ENCODE measurements at places on chromosomes 4 and X.

DNA sequence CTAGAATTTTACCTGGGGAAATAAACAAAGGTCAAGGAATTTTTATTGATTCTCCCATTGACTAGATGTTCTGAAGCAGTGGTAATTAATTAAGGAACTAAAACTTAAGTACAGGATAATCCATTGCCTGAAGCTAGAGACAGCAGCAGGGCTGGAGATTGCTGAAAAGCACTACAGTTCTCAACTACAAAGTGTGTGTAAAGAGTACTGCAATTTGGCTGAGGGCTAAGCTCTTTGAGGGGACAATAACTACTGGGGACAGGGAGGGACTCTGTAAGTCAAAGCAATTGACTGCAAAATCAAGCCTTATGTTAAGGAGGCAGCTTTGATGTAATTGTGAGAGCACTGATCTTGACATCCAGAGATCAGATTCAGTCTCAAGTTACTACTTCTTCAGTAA lies 260.4 kb downstream of the GALNTL6 start:
- no peak for DNase-seq

GRCh38 chr4:7139167-7139982 lies 53.0 kb upstream of the SORCS2 start:
- no peak for DNase-seq

GRCh38 chrX:15855568-15856221 lies 1.1 kb upstream of the AP1S2 start:
- no peak for DNase-seq

GRCh38 chr4:176638992-176639391 lies 153.7 kb downstream of the VEGFC start:
- no peak for DNase-seq

DNA sequence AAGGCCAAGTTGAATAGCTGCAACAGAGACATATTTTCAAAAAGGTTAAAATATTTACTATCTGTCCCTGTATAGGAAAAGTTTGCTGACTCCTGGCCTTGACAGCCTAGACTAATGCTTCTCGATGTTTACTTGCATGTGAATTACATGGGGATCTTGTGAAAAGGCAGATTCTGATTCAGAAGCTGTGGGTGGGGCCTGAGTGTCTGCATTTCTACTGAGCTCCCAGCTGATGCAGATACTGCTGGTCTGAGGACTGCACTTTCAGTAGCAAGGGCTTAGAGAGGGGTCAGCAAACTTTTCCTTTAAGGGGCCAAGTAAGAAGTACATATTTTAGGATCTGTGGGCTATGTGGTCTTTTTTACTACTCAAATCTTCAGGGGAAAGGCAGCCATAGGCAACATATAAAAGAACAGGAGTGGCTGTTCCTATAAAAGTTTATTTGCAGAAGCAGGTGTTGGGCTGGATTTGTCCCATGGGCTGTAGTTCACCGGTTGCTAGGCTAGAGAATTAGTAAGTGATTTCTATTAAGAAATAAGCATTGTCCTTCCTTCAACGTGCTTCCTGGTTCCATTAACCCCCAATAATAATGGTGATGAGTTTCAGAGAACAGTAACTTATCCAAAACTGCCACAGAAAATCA lies 97.2 kb upstream of the PDE5A start:
- DNase-seq = no peak

GRCh38 chrX:37409278-37409677 lies 60.1 kb downstream of the PRRG1 start:
- DNase-seq = no peak

GRCh38 chrX:38170556-38170955 lies 50.1 kb downstream of the SRPX start:
- no peak for DNase-seq

DNA sequence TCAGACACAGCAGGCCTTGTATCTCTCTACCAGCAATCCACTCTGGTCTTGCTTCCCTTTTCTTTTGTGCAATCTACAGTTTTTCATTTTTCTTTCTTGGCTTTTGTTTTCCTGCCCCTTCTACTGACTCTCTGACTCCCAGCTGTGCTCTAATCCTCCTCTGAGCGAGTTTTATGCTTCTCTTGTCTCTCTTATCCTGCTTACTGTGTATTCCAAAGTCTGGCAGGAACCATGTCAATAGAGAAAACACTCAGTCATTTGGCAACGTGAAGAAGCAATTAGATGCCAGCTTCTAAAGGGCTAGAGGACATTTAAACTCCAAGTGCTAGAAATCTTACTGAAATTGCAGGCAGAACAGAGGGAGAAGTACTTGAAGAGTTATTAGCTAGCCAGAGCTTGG lies 984.6 kb upstream of the TENM3 start:
- DNase-seq = no peak

- DNase-seq = no peak
These were observed 78.8 kb upstream of the PLAC1 start for GRCh38 chrX:134737061-134737460.

- no peak for DNase-seq
These were observed 29.3 kb downstream of the FAM199X start for GRCh38 chrX:104195489-104196084.

DNA sequence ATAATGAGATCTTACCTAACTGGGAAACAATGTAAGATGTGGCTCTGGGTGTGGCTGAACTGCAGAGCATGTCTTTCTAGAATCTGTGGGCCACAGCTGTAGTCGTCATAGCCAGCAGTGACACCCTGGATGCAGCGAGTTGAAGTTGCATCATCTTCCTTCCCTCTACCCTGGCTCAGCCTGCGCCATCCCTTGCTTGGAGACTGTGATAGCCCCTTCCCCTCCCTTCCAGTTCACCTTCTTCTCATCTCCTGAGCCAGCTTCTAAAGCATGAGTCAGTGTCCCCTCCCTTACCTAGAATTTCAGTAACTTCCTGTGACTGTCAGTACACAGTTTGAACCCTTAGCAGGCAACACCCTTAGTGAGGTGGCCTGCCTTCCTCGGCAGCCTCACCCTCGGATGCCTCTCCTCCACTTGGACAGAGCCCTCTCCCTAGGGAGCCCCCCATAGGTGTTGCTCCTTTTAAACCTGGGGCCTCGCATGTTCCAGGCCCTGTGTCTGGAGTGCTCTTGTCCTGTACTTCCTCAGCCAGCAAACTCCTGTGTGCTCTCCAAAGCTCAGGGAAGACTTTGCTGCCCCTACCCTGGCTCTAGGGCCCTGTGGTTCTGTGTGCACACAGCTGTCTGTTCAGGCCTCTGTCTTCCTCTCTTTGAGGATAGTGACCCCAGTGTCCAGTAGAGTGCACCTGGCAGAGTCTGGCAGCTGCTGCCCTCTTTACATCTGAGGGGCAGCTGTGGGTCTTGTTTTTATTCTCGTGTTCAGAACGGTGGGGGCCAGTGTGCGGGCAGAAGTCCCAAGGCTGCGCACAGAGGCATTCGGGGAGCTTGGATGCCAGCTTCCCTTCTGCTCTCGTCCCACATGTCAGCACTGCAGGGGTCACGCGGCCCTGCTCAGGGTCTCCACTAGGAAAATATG lies 43.7 kb upstream of the TADA2B start:
- DNase-seq = peak; percentile 52

DNA sequence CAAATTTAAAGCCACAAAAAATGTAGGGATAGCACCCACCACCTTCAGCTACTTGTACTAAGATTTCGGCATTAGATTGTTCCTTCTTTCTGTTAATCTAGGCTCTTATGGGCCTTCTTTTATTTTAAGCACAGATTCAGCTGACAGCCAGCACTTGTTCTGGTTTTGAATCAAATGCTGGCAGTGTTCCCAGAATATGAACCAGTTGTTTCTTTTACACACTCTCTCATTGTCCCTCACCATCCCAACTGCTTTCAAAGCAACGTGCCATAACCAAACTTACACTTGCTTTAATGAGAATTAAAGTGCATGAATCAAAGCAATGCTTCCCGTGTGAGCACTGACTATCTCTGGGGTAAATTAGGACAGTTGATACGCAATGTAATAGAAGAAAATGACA lies 744.5 kb upstream of the FAM241A start:
- no peak for DNase-seq

DNA sequence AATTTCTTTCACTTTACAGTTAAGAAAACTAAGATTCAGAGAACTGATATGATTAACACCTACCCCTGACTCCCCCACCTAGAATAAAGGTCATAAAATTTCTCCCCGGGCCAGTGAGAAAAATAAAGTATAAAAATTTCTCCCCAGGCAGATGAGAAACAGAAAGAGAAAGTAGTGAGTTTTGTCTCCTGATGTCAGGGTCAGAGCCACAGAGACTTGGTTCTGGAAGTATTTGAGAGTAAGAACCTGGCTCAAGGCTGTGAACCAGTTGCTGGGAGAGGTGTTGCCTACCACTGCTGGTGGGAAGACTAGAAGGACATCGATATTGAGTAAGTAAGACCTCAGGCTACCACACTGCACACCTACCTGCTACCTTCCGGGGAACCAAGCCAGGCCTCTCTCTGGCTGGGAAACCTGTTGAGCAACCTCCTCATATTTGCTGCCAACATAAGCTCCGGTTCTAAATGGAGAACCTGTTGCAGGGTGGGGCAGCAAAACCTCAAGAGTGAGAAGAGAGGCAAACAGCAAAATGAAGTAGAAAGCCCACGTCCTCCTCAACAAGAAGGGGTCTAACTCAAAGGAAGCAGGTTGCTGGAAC lies 104.2 kb upstream of the PUDP start:
- DNase-seq = no peak

GRCh38 chr4:113783289-113783688 lies 21.8 kb upstream of the CAMK2D start:
- no peak for DNase-seq

- no peak for DNase-seq
These were observed 7.7 kb upstream of the THOC2 start for GRCh38 chrX:123740536-123740935.

GRCh38 chr4:184216515-184216914 lies 1.2 kb downstream of the ENPP6 start:
- DNase-seq = no peak

- DNase-seq = no peak
These were observed 130.9 kb downstream of the RNF150 start for GRCh38 chr4:141002323-141002805.

DNA sequence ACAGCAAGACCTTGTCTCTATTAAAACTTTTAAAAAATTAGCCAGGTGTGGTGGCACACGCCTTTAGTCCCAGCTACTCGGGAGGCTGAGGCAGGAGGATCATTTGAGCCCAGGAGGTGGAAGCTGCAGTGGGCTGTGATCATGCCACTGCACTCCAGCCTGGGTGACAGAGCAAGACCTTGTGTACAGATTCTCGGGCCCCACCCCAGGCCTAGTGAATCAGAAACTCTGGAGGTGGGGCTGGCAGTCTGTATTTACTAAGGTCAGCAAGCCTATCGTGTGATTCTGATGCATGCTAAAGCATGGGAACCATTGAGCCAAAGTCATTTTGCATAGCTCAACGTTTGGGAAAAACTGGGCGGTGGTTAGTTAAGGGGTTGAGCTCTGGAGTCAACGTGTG lies 3.5 kb downstream of the S100G start:
- DNase-seq = no peak

GRCh38 chr4:147975325-147975724 lies 243.4 kb downstream of the ARHGAP10 start:
- no peak for DNase-seq

DNA sequence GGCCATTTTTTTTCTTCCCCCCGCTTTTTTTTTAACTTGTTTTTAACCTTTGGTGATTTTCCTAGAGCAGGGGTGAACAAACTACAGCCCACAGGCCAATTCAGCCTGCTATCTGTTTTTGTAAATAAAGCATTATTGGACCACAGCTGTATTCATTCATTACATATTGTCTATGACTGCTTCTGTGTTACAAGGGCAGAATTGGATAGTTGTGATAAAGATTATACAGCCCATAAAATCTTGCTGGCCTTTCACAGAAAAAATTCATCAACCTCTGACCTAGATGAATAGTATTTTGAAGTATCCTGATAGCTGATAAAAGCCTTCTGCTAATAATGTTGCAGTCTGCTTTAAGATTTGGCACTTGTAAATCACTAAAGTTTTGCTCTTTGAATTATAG lies 63.4 kb downstream of the SMAD1 start:
- DNase-seq = no peak

- no peak for DNase-seq
These were observed 664 bp downstream of the MED12 start for GRCh38 chrX:71118985-71119535.

GRCh38 chrX:150856101-150856500 lies 42.4 kb downstream of the CD99L2 start:
- no peak for DNase-seq

DNA sequence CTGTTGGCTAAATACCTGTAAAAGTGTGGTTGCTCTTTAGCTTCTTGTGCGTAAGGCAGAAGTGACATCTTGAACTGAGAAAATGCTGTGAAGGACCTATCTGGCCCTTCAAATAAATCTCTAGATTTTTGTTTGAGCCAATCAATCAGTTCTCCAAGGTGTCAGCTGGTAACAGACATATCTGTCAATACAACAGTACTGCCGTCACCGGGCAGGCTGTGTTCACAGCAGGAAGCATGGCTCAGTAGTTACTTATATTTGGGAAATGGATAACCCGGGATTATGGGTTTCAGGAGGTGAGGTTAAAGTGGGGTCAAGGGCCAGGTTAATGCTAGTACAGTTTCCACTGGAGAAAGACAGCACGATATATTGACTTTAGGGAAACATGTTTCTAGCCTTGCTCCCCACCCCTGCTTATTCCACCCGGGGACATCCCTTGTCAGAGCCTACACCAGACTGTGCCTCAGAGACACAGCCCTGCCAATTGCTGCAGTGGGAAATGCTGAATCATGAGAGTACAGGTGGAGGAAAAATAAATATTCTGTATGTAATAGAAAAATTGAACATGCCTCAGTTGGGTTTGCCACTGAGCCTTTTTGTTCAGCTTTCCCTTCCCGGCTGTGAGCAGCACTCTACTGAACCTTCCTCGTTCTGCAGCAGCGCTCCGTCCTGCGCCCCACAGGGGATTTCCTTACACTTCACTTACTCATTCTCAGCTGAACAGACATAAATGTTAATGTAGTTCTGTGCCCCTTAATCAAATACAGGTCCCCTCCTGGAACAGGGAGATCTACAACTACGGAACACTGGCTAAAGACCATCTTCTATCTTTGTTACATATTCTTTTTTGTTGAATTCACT lies 121.1 kb downstream of the MGST2 start:
- no peak for DNase-seq

DNA sequence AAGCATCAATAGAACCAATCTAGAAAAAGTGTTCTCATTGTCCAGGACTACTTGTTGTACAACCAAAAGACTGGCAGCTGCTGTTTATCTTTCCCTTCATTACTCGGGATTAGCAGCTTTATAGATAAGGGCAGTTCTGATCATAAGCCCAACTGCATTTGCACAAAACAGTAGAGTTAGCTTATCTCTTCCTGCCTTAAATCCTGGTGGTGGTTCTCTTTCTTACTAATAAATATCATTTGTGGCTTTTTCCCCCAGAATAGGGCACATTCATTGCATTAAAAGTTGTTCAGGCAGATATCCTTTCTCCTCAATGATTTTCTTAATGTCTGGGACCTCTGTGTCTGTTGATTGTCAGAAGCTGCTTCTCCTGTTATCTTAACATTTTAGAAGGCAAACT lies 20.2 kb upstream of the RRAGB start:
- DNase-seq = no peak

Measured in activated T-helper 1 cell treated with anti-CD3 and anti-CD28 coated beads, Interleukin-12 subunit alpha, Interleukin-12 subunit beta, Interleukin-2, Interleukin-4 antibody, amounts not matched to agents 30 ng/mL and 10 ng/mL and 1 ng/mL, durations not matched to agents 14 hours and 24 hours and 36 hours (primary cell).